Muscle of leg (tissue), 16 donors: ENCODE measurements at places on chromosomes 5 and 9. TPM values are rescaled to one million over a fixed set of nuclear protein-coding genes. Genes with fewer than 3 reads are reported as not detected.

The GLRA1 gene
- not detected for total RNA-seq

The PSD2 gene
- 0.18 TPM for total RNA-seq

The PPP3R2 gene
- total RNA-seq, result 0.04 TPM

The NME5 gene
- 0.44 TPM for total RNA-seq

The ZFP37 gene
- total RNA-seq, result 5.5 TPM

The ELOVL7 gene
- 0.13 TPM for total RNA-seq

The NPR3 gene
- total RNA-seq, result 14.3 TPM

The PCDHGB4 gene
- total RNA-seq, result 4.2 TPM

The CDC20B gene
- total RNA-seq, result not detected

The GNAQ gene
- 19.7 TPM for total RNA-seq

The ICE1 gene
- 26.5 TPM for total RNA-seq

The GFM2 gene
- 24.6 TPM for total RNA-seq

The CCNI2 gene
- total RNA-seq, result not detected

The GNA14 gene
- total RNA-seq, result 2.1 TPM

The LHX2 gene
- total RNA-seq, result 0.44 TPM

The ANGPTL2 gene
- 75.6 TPM for total RNA-seq

The ST8SIA4 gene
- total RNA-seq, result 9.3 TPM

The OTULINL gene
- total RNA-seq, result 4.2 TPM

The RNF183 gene
- 0.04 TPM for total RNA-seq

The EGFLAM gene
- total RNA-seq, result 38.0 TPM

The FAM151B gene
- total RNA-seq, result 5.7 TPM

The ZNF366 gene
- total RNA-seq, result 2.1 TPM

The ZDHHC21 gene
- total RNA-seq, result 11.1 TPM

The CD180 gene
- total RNA-seq, result 0.66 TPM

The ADAMTS12 gene
- 23.9 TPM for total RNA-seq

The ADAMTS19 gene
- 39.6 TPM for total RNA-seq

The SPINK4 gene
- 0.31 TPM for total RNA-seq

The CDH12 gene
- 1.3 TPM for total RNA-seq

The MEIKIN gene
- total RNA-seq, result not detected

The LSM11 gene
- 7.3 TPM for total RNA-seq

The DNLZ gene
- total RNA-seq, result 30.2 TPM

The KIF20A gene
- 17.8 TPM for total RNA-seq

The TMEM215 gene
- total RNA-seq, result 0.66 TPM

The BTNL3 gene
- total RNA-seq, result not detected

The BHMT gene
- total RNA-seq, result 0.09 TPM

The CAMK4 gene
- total RNA-seq, result 7.5 TPM

The CD274 gene
- 0.62 TPM for total RNA-seq

The LCN15 gene
- not detected for total RNA-seq

The GAS1 gene
- total RNA-seq, result 86.5 TPM

The WWC1 gene
- 0.89 TPM for total RNA-seq

The TLE4 gene
- total RNA-seq, result 16.6 TPM

The XRCC4 gene
- total RNA-seq, result 6.4 TPM

The OTP gene
- not detected for total RNA-seq

The PCDHAC2 gene
- total RNA-seq, result 1.9 TPM

The CAMLG gene
- total RNA-seq, result 40.7 TPM

The IRGM gene
- total RNA-seq, result not detected

The UNC5A gene
- 0.62 TPM for total RNA-seq

The LHX3 gene
- total RNA-seq, result not detected

The IL7R gene
- total RNA-seq, result 0.22 TPM

The ABCA1 gene
- total RNA-seq, result 12.1 TPM

The TSLP gene
- 0.09 TPM for total RNA-seq

The RETREG1 gene
- 67.3 TPM for total RNA-seq

The SPATA31A3 gene
- not detected for total RNA-seq

The IL13 gene
- total RNA-seq, result not detected

The CDX1 gene
- total RNA-seq, result 0.27 TPM

The RIGI gene
- total RNA-seq, result 6.7 TPM
